Activated T-helper 1 cell treated with Interleukin-2 at 50 U/mL for 16 hours (primary cell): ENCODE measurements at places on chromosomes 12 and 14.

GRCh38 chr12:50249464-50250182, 33.7 kb downstream of the LIMA1 start:
- no peak for DNase-seq

DNA sequence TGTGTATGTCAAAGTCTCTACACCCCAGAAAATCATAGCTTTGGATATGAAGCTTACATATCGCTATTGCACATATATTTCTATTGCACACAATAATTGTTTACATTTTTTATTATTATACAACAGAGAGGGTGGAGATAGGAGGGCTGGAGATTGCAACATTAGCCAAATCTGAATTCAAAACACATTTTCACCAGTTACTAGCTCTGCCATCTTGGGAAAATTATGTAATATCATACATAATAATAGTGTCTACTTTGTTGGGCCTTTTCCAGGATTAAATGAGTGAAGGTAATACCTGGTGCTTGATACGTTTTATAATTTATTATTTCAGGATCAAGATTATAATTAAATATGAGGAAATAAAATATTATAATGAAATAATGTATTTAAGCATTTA, 507.4 kb upstream of the TBX3 start:
- no peak for DNase-seq

DNA sequence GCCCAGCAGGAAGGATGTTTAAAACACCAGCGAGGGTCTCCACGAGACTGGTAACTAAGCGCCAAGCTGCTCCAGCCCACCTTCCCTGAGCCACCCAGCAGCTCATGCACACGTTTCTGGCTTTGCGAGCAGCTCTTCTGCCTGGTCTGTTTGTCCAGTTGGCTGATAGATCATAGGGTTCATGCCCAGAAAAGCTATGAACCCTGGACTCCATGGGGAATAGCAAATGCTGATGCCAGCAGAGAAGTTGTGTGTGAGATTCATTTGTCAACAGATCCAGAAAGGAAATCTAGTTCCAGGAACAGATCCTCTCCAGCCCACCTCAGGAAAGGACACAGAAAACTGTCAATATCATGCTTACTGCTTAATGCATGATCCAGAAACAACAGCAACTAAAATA, 28.2 kb upstream of the RIMBP2 start:
- DNase-seq = no peak

DNA sequence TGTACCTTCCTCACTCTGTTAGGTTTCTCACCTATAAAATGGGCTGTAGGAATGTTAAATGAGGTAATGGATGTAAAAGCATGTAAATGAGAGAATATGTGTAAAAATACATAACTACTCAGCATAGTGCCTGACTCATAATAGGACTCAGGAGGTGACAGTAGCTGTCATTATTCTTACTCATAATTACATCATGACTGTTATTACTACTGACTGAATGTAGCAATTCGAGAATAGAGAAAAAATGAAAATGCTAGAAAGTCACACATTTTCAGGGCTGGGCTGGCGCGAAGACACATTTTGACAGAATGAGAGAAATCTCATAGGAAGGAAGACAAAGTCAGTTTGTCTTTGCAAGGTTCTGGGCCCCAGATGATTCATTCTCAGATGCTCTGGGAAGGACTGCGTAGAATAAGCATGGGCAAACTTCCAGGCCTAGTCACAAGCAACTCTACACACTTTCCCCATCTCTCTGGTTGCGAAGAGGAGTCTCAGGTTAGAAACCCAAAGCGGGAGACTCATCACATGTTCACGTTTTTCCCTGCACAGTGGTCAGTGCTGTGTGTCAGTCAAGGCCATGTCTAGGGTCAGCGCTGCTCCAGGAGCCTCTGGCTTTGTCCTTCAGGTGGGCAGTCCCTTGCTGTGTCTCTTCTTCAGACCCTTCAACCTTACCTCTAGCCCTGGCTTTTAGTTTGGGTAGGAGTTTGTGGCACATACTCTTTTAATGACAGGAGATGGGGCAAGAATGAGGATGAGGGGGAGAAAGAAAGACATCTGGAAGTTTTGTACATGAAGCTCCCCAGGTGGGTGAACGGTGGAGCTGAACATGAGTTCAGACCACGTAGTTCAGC, 8.4 kb downstream of the GPRC5A start:
- no peak for DNase-seq

DNA sequence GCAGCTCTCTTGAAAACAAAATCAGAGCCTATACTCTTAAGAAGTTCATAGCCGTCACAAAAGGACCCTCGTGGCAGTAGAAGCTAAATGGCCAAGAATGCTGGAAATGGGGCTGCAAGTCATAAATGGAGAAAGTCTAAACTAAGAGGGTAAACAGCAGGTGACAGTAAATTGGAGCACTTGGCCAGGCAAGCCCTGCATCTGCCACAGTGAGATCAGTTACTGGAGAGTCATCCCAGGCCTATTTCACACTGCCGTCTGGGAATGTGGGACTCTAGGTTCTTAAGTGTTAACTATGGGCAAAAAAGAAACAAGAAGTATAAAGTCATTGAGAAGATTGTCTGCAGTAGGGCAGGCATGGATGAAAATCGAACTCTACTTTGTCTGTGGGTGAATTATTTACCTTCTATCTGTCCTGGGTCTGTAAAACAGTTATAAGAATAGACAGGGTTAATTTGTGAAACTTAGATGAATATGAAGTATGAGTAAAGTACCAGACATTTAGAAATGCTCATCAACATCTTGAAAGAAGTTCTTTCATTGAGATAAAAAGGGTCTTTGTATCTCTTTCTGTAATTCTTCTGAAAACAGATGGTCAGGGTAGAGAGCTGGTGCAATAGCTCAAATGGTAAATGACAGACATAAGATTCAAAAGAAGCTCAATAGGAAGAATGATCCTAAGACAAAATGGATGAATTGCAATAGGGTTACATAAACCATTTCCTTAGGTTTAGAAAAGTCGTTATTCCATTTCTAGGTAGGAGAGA, 792.5 kb downstream of the DIO2 start:
- no peak for DNase-seq

DNA sequence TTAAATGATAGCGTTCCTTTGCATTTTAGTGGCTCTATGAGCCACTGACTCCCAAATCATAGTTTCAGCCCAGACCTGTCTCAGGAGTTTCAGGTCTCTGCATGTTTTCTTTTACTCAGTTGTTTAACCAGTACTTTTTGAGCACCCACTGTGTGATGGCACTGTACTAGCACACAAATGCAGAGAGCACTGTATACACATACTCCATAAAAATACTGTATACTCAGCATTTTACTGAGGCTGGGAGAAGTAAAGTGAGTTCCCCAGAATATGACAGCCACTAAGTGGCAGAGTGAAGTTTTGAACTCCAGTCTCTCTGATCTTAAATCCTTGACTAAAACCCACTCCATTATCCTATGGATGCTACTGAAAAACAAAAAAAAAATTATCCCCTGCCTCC, 76.0 kb upstream of the HSPB8 start:
- no peak for DNase-seq

- no peak for DNase-seq
Observed at GRCh38 chr12:7006639-7007038, 11.6 kb downstream of the LPCAT3 start.

DNA sequence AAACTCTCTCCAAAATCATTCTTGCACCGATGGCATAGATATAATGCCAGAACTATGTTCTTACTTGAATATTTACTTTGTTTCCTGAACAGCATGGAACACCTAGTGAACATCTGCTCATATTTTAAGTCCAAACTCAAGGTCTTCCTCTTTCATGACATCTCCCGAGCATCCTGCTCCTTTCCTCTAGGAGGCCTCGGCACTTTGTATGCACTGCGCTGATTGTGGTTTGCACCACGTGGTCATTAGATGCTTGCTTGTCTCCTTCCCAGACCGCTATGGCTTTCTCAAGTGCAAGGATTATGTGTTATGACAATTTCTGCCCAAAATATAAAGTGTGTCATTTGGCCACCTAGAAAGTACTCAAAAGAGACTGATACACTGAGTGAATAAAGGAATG, 912.0 kb downstream of the GALC start:
- DNase-seq = no peak

DNA sequence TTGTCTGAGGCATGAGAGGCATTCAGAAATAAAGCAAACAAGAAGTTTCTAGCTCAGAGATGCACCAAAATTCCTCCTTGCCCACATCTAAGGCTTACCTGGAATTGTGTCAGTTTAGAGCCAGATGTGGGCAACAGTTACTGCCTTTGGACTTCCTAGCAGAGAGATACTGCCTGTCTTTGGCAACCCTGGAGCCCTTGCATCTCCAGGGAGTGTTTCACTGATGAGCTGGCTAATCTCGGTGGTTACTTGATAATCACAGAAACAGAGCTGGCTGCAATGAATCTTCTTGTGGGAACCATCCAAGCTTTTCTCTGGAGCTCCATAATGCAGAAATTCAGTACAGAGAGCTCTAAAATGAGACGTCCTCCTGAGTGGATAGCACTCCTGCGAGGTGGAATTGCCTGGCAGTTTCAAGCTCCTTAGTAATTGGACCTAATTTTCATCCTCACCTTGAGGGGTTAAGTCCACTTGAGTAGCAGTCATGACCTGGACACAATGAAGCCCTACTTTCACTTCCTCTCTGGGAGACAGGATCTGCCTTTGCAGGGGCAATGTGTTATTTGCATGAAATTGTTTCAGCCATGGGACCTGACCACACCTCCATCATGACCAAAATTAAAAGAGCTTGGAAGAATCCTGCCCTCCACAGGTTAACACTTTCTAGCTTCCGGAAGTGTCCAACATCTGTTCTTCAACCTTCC, 108.8 kb upstream of the ARHGAP5 start:
- no peak for DNase-seq

- no peak for DNase-seq
Observed at GRCh38 chr12:117309276-117309925, 52.0 kb downstream of the NOS1 start.

DNA sequence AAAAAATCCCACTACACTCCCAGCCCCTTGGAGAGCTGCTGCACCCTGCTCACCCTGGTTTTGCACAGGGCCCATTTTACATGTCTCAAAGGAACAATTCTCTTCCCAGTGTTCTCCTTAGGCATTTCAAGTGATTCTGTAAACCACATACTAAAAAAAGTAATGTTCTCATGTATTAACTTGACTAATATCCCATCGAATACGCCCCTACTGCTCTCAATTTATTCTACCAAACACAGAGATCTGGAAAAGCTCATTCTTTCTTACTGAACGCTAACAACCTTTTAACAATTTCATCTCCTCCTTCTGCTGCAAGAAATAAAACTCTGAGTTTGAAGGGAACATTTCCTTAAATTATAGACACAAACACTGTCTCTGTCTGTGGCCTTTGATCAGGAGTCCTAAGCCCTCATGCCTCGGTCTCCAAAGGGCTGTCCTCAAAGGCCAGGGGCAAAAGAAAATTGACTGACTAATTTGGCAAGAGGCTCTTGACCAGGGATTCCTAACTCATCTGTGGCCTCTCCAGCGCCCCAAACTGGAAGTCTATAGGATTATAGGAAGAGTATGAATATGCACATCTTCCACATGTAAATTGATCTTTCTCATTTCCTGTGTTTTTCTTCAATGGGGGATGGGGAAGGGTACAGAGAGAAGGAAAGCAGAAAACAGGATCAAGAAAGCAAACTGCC, 17.1 kb upstream of the TSPAN11 start:
- no peak for DNase-seq

DNA sequence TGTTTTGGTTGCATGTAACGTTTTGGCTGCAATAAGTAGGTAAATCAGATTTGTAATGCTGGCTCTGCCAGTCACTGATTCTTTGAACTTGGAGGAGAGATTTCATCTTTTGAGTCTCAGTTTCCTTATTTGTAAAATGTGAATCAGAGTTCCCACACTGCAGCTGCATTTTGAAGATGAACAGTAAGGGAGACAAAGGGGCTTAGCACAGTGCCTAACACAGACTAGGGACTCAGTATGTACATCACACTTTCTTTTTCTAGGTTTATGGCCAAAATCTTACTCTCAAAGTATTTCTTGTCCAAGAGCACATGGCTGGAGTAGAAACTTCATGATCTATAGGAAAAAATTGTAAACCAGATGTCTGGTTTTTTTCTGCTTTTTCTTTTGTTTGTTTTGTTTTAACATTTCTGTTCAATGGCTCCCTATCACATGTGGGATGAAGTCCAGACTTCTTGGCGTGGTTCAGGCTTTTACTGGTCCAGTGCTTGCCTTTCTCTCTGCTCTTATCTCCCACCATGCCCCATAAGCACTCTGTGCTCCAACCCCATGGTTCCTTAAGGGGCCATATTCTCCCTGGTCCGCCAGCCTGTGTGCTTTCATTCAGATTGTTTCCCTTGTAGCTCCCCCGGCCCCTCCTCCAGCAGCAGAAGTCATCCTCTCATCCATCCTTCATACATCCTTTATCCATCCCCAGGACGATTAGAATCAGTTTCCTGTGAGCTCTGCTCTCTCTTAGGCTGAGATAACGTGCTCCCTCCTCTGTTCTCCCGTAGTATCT, 58.0 kb downstream of the SYNE2 start:
- DNase-seq = no peak

DNA sequence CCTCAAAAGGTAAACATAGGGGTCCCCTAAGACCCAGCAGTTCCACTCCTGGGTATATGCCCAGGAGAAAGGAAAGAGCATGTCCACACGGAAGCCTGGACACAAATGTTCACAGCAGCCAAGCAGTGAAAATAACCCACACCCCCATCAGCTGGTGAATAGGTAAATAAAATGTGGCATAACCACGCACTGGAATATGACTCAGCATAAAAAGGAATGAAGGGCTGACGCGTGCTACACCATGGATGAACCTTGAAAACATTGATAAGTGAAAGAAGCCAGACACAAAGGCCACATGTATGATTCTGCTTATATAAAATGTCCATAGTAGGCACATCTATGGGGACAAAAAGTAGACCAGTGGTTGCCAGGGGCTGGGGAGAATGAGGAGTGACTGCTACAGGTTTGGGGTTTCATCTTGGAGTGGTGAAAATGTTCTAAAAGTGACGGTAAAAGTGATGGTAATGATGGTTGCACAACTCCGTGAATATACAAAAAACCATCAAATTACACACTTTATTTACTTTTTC, 3.8 kb upstream of the SCARB1 start:
- DNase-seq = no peak

DNA sequence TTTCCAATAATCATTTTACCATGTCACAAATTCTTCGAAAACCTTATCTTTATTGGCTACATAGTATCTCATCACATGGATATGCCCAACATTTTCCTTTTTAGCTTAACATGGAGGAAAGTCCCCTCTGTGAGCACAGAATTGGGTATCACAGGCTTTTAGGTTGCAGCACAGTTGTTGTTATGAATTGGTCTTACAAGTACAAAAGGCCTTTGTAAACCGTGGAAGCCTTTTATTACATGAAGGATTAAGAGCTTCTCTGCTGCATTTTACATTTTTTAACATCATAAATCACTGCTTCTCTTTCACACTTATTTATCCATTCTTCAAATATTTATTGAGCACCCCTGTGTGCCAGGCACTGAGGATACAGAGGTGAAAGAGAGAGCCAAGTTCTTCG, 26.2 kb downstream of the UBE3B start:
- no peak for DNase-seq

DNA sequence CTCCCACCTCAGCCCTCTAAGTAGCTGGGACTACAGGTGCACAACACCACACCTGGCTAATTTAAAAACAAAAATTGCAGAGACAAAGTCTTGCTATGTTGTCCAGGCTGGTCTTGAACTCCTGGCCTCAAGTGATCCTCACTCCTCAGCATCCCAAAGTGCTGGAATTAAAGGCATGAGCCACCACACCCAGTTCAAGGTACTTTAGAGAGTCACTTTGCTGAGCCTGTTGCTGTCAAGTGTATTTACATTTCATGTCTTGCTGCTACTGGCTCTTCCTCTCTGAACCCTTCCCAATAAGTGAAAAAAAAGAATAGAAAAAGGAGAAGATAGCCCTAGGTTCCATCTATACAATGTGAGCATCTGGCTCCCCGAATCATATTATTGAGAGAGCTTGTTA, 38.4 kb downstream of the SLCO1A2 start:
- DNase-seq = no peak
